Esophagus squamous epithelium (tissue), 5 donors: ENCODE measurements at places on chromosomes 13 and 19.

DNA sequence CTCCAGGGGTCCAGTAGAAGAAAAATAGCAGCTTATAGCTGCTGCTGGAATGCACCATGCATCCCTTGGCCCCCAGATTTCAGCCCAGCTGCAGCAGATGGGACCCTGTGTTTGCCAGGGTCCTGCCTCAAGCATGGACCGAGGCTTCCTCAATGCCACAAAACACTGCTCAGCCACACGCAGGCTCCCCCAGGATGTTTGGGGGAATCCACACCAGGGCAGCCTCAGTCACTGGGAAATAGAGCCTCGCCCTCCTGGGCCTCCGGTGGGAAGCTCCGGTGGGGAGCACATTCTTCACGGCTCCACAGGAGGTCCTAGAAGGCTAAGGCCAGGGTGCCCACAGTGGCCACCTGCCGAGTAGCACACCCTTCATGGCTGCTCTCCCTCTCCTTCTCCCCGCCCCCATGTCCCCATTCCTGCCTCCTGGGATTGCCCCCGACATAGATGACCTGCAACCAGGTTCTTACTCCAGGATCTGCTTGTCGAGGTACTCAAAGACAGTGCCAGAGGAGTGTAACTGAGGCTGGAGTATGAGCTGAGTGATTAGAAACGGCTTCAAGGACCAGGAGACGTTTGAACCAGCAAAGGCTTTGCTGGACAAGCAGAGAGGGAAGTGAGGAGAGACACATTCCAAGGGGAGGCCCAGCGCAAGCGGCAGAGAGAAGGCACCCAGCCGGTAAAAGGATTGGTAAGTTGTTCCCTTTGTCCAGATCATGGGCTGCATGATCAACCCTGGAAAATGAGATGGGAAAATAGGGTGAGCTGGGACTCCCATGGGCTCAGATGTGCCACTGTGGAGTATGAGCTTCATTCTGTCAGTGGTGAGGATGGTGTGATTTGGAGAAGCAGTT lies 110.7 kb upstream of the UQCRFS1 start:
- DNase-seq, result no peak

GRCh38 chr19:8638078-8638619 lies 7.7 kb downstream of the NFILZ start:
- DNase-seq, result no peak

- no peak for DNase-seq
These were observed 8.7 kb downstream of the BRD4 start for GRCh38 chr19:15323496-15324235.

DNA sequence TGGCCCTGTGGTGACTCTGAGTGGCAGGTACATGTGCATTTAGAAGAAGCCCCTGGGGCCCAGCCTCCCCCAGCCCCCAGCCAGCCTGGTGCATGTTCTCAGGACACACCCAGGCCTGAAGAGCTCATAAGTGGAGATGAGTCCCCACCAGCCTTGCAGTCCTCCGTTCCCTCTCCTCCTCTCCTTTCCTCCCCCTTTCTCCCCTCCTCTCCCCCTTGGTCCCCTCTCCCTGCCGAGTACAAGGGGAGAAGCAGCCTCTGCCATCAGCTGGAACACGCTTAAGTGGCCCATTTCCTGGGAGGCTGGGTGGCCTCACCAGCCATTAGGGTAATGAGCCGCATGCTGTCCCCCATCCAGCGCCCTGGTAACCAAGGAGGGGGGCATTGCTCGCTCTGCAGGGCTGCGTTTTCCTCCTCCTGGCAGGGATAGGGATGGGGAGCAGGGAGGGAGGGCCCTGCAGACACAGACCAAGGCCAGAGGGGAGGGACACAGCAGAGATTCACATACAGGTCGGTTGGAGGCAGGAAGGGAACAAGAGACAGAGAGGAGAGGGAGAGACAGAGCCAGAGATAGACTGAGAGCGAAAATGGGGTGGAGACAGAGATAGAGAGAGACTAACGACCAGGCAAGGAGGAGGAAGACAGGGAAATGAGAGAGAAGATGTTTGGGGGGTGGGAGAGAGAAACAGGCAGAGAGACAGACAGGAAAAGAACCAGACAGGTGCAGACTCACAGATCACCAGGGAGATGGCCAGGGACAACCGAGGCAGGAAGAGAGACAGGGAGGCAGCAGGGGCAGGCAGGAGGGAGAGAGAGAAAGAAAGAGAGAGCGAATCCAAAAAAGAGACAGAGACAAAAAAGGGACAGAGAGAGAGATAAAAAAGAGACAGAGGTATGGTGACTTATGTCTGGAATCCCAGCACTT lies 19.3 kb upstream of the DPP9 start:
- no peak for DNase-seq

- DNase-seq, result no peak
These were observed 263.5 kb downstream of the GPC5 start for GRCh38 chr13:91661692-91662490.

DNA sequence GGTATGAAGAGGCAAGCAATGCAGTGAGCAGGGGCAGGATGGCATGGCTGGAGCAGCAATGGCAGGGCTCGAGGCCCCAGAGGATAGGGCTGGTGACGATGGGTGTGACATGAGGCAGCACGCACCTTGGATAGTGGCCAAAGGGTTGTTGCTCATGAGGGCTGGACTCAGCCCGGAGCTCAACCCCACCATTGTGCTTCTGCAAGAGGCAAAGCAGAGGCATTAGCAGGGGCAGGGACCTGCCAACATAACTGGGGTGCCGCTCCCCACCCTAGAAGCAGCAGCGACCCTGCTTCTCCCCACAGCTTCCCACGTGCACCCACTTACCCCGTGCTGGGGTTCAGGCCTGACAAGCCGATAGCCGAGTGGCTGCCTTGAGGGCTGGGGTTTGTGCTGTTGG lies 15.8 kb downstream of the ZNF574 start:
- no peak for DNase-seq

- DNase-seq, result no peak
These were observed 1.1 kb downstream of the PIP5K1C start for GRCh38 chr19:3698974-3699740.

- DNase-seq, result no peak
These were observed 575 bp downstream of the SHFL start for GRCh38 chr19:10086591-10087192.

DNA sequence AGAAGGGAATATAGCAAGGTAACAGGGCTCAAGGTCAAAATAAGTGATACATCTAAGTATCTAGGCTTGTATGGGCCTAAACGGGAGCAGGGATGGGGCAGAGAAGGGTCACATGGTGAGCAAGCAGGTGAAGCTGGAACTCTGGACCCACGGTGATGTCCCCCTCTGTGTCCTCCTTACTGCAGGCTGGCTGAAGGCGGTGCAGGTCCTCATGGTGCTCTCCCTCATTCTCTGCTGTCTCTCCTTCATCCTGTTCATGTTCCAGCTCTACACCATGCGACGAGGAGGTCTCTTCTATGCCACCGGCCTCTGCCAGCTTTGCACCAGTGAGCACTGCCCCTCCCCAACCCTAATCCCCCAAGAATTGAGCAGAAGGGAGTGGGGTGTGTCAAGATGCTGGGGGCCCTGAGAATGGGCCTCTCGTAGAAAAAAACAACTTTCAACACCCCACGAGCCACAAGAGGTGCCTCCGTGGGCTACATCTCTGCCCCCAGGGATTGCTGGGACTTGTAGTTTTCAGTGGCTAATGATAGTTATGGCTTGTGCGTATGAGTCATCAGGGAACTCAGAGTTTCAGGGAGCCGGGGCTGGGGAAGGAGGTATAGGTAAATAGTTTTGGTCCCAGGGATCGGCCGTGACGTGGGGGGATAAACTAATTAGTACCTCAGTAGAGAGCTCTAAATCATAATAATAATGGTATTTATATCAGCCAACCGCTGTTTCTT lies 4.0 kb downstream of the EMP3 start:
- DNase-seq, result no peak

- no peak for DNase-seq
These were observed 36.8 kb upstream of the TM9SF2 start for GRCh38 chr13:99464441-99464949.

GRCh38 chr19:2503521-2504109 lies 27.7 kb downstream of the GADD45B start:
- no peak for DNase-seq

DNA sequence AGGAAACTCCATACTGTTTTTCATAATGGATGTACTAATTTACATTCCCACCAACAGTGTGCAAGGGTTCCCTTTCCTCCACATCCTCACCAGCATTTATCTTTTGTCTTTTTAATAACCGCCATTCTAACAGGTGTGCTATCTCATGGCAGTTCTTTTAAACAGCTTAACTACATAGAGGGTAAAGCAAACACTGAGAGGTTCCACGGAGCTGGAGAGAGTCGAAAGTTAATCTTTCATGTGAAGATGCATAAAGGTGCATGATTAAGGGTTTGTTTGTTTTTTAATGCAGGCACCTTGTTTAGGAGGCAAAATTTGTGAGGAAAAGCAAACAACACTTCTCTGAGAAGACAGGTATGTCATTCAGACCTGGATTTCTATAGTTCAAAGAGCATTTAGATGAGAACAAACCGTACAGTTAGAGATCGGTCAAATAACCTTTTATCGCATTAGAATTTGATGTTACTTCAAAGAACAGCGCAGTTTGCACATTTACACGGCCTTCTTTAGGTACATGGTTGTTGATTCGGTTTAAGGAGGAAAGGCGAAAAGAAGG lies 193.9 kb downstream of the RBM26 start:
- no peak for DNase-seq

DNA sequence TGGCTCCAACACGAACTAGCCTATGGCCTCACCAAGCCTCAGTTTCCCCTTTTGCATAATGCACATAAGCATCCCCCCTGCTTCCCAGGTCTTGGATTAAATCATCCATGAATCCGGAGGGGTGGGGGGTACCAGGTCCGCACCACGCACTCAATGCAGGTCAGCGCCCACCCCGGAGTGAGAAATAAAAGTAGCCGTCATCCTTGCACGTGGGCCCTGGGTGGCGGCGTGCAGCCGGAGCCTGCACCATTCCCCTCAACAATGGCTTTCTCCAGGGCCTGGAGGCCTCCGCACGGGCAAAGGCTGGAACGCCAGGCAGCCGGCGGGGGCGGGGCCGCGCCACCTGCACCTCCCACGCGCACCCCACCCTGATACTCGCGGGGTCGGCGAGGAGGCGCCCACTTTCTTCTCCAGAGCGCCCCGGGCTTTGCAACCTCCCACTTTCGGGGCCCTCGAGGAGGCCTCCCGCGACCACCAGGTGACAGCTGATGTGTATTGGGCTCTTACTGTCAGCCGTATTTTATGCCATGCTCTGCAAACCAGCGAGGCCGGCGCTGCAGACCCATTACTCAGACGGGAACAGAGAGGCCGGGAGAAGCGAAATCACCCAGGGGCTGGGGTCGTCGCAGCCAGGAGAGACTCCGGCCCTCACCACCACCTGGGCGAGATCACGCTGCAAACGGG lies 767 bp upstream of the GADD45B start:
- DNase-seq, result no peak

DNA sequence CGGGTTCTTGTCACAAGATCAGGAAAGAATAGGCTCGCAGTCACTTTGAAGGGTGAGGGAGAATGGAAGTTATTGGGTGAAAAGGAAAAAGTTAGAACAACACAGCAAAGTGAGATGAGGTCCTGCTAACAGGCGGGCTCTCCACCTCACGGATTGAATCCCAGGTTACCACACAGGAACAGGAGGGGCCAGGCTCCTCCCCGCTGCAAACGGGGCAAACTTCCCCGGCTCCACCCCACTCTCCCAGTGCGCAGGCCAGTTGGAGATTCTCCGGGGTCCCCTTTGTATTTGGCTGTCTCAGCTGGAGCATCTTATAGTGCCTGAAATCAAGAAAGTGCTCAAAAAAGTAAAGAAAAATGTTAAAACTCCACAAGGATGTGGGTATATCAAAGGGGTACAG lies 78.3 kb upstream of the IPO5 start:
- DNase-seq, result no peak
